Epithelial cell of prostate (primary cell): ENCODE measurements at places on chromosomes 1 and 21.

- no peak for DNase-seq
Measured at GRCh38 chr1:218643926-218644325, 298.8 kb downstream of the TGFB2 start.

GRCh38 chr1:52402860-52403240 lies 1.4 kb downstream of the ORC1 start:
- no peak for DNase-seq

DNA sequence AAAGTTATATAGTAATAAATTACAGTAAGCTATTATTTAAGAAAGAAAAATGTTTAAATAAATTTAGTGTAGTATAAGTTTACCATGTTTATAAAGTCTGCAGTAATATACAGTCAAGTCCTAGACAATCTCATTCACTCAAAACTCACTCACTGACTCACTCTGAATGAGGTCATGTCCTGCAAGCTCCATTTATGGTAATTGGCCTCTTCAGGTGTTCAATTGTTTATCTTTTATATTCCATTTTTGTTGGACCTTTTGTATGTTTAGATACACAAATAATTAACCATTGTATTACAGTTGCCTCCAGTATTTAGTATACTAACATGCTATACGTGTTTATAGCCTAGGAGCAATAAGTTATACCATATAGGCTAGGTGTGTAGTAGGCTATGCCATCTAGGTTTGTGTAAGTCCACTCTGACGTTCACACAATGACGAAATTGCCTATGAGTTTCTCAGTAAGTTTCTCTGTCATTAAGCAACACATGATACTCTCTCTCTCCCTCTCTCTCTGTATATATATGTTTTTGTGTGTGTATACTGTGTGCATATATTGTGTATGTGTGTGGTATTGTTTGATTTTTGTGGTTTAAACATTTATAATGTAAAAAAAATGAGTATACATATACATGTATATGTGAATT lies 161.2 kb downstream of the NCAM2 start:
- DNase-seq, result no peak

GRCh38 chr1:47189844-47190508 lies at the start of gene PDZK1IP1:
Gene PDZK1IP1, minus strand, starts transcription at chr1:47190036. Its CDS starts 104 bp downstream, at chr1:47189932.
- DNase-seq, result peak; percentile 72

DNA sequence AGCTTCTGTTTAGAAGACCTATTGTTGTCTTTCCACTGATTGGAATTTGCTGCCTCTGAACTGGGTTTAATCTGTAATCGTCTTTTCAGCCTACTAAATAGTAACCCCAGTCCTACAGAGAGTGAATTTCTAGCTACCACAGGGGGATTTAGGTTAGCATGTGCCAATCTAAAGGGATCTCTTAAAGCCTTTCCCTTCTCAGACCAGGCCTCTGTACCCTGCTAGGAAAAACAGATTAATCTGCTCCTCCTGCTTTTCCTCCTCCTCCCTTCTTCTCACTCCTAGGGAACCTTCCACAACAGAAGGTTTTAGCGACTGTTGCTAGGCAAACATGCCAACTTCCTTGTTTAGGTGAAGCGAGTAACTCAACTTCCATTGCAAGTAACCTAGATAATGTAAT lies 1.3 kb upstream of the RC3H1 start:
- peak; percentile 39 for DNase-seq

DNA sequence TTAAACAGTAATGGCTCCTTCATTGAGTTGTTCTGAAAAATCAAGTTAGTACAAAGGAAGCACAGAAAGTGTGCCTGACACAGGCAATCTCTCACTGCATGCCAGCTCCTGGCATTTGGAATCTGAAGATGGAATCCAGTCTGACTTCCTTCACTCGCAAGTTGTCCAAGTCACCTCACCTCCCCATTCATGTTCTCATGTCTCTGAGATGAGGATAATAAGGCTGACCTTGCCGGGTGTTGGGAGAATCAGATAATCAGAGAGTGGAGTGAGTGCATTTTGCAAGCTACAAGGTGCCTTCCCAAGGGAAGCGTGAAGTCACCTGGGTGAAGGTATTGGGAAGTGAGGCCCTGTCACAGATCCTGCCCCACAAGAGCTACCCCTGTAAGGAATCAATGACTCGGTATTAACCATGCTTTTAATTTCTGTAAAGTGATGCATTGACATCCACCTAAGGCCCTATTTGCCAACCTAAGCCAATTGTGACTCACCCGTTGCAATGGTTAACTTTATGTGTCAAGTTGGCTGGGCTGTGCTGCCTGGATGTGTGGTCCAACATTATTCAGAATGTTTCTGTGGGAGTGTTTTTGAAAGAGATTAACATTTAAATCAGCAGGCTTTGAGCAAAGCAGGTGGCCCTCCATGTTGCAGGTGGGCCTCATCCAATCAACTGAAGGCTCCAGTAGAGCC lies 62.5 kb upstream of the TARBP1 start:
- DNase-seq, result no peak

GRCh38 chr1:187646536-187647107 lies 817.9 kb downstream of the PLA2G4A start:
- no peak for DNase-seq

DNA sequence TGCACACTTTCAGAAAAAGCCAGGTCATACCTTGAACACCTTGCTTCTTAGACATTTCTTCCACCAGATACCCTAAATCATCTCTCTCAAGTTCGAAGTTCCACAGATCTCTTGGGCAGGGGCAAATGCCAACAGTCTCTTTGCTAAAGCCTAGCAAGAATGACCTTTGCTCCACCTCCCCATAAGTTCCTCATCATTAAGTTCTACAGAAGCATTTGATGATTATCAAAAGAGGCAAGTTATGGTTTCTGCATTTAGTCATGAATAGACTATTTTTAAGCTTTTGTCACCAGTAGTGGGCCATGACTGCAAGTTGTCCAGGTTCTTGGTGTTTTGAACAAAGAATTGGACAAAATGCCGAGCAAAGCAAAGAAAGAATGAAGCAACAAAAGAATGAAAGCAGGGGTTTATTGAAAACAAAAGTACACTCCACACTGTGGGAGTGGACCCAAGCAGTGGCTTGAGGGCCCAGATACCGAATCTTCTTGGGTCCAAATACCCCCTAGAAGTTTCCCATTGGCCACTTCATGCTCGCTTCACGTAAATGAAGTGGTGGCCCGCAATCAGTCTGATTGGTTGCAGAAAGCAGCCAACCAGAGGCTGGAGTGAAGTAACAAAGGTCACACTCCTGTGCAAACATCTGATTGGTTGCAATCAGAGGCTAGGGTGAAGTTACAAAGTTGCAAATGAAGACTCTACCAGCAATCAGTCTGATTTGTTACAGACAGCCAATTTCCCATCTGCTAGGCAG lies 9.8 kb upstream of the EGLN1 start:
- no peak for DNase-seq

- DNase-seq, result no peak
Measured at GRCh38 chr1:192958871-192959270, 100.3 kb downstream of the UCHL5 start.

- no peak for DNase-seq
Measured at GRCh38 chr1:28173980-28174297, 2.6 kb downstream of the PTAFR start.

DNA sequence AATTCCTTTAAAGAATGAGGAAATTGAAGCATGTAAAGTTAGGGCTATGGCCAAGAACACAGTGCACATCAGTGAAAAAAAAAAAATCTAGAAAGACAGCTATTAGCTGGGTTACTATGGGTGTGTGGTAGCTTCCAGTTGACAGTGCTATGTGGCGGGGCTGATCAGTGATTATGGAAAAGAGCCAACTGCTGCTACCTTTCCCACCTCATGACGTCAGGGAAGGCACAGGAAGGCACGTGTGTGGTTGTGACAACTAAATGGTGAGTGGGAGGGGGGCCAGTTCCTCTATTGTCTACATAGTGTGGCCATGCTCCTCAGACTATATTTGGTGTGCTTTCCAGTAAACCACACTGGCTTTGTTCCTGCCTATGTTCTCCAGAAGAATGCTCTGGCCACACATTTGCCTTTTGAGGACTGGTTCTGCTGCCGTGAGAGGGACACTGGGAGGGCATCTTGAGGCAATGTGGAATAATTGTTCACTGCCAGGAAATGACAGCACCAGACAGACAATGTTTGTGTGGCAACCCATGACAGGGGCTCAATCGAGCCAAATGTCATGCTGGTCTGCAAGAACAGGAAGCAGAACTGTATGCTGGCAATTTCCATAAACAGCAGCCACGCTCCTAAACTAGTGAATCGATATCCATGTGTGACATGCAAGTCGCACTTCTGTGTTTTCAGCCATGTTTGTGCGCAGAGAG lies 3.0 kb upstream of the SDE2 start:
- no peak for DNase-seq

GRCh38 chr21:37496972-37497371 lies 130.4 kb downstream of the DYRK1A start:
- no peak for DNase-seq
